ENCODE measurements at places on chromosomes 12 and 14.

GRCh38 chr12:50302686-50303085 lies 19.4 kb upstream of the LIMA1 start:
- no peak for DNase-seq

DNA sequence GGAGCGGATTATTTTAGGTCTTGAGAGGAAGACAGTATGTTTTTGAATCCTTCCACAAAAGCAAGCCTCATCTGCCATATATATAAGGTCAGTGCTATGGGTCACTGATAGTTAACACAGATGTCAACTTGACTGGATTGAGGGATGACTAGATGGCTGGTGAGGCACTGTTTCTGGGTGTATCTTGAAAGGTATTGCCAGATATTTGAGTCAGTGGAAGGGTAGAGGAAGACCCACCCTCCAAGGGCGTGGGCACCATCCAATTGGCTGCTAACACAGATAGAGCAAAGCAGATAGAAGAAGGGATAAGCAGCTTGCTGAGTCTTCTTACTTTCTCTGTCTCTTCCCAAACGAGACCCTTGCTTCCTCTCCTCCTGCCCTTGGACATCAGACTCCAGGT lies 185.0 kb upstream of the BTG1 start:
- peak; percentile 29 for DNase-seq

GRCh38 chr12:92601176-92601575 lies 101.6 kb upstream of the PLEKHG7 start:
- no peak for DNase-seq

GRCh38 chr14:62428429-62429203 lies 616.6 kb downstream of the KCNH5 start:
- DNase-seq = peak; percentile 81

DNA sequence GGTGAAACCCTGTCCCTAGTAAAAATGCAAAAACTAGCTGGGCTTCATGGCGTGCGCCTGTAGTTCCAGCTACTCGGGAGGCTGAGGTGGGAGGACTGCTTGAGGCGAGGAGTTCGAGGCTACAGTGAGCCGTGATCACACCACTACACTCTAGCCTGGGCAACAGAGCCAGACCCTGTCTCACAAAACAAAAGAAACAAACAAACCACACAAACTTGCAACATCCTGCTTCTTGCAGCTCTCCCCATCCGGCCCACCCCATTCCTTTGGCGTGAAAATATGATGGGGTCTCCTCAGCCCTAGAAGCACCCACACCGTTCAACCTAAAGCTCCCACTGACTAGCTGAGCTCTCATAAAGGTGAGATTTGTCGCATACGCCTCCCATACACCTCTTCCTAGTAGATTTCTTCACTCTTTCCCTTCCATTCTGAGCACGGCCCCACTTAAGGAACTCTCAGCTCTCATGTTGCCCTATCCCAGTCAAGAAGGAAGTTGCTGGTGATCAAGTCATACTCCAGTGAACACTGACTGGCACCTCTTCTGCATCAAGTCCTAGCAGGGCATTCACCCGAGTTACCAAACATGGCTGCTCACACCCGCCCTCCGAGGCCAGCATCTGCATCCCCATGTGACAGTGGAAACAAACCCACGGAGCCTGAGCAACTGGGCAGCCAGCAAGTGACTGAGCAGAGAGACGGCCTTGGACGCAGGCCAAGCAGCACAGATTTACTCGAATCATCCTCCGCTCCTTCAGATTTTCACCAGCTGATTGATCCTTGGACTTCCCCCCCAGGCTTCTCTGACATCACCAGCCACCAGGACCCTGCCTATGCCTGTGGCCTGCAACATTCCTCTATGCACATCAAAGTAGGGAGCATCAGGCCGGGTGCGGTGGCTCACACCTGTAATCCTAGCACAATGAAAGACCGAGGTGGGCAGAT lies 18.9 kb upstream of the CD27 start:
- no peak for DNase-seq
